NCI-H187 treated with DMSO at 0.1 percent for 48 hours (cell line): ENCODE measurements at places on chromosomes 11 and 22.

DNA sequence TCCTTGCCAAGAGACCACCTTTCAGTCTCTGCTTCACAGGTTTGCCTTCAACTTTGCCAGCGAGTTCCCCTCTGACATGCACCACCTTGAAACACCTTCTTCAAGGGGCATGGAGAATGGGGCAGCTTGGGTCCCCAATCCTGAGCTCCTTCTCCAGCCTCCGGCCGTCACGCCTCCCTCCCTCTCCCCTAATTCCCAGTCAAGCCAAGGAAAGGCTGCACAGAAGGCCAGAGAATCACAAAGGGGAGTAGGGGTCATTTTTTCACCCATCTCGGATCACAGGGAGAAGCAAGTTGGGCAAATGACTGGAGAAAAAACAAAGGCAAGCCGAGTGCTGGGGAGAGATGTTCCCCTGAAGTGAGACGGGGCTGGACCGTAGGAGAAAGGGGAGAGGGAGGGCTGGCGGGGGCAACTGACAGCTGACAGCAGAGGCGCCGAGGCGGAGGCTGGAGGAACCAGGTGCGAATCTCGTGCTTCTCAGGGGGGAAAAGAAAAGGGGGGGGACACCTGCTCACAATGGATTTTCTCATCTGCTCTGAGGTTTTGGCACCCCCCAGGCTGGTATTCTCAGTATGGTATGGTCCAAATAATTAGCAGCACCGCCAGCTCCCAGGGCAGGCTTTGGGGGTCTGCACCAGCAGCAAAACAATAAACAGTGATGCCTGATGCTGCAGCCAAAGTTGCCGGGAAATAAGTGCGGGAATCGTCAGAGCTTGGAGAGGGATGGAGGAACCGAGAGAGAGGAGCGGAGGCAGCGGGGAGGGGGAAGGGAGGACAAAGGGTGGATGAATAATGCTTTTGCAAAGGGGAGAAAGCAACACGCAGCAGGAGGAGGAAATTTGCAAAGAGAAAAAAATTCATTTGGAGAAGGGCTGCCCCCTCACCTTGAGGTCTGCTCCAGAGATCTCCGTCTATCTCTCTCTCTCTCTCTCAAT lies 644 bp downstream of the YPEL4 start:
- DNase-seq = no peak

GRCh38 chr11:68872216-68873003 lies 30.7 kb upstream of the CPT1A start:
- no peak for DNase-seq

GRCh38 chr11:96254087-96254486 lies 88.9 kb downstream of the MAML2 start:
- no peak for DNase-seq

DNA sequence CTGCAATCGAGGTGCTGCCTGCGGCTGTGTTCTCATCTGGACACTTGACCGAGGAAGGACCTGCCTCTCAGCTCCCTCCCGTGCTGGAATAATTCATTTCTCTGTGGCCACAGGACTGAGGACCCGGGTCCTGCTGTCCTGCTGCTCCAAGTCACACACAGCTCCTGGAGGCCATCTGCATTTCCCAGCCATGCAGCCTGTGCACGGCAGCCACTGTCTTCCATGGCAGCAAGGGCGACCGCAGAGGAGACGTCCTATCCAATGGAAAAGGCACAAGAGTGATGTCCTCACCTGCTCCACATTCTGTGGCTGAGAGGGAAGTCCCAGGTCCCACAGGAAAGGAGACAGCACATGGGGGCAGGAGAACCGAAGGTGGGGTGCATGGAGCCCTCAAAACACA lies 495.8 kb downstream of the BRD1 start:
- no peak for DNase-seq

DNA sequence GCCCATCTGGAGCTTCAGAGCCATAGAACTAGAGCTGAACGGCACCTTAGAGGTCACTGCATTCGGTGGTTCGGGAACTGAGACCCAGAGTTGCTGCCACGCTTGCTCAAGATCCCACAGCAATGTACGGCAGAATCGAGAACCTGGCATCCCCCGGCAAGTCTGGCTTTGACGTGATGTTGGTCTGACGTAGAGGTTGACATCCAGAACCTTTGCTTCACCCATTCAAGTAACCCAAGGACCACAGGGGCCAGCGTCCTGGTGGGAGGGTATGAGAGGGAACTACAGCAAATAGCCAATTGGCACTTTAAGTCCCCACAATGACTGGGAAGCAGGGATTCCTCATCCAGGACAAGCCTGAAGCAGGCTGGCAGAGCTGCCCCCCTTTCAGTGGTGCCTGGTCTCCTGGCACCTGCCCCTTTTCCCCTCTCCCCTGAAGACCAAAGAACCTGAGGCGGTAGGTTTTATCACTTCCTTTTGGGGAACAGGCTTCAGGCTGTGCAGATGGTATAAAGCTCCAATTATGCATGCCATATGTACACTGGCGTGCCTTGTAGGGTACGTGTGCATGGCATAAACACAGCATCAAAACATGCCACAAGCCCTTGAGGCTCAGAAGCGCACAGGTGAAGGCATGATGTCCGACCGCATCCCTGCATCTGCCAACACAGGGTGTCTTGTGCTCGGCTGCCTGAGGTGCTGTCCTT lies 15.3 kb upstream of the TEF start:
- no peak for DNase-seq

- no peak for DNase-seq
Observed at GRCh38 chr11:57801183-57801485, 39.5 kb downstream of the CTNND1 start.

GRCh38 chr22:19174106-19175025 lies 4.2 kb downstream of the SLC25A1 start:
- no peak for DNase-seq

DNA sequence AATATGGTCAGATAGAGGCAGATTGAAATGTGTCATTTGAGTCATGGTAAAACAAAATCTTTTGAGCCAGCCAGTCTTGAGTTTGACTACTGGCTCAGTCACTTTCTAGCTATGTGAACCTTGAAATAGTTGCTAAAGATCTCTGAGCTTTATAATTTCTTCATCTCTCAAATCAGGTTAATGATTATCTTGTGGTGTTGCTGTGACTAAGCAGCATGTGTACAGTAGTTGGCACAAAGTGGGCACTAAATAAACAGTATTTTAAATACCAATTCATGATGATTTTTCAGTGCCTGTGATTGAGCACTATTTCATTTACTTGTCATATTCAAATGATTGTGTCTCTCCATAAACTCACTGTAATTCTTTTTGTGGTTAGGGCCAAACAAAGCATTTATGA lies 70.8 kb downstream of the RAB38 start:
- DNase-seq = no peak

GRCh38 chr22:20254975-20255946 lies 12.9 kb downstream of the RTN4R start:
- DNase-seq = no peak

DNA sequence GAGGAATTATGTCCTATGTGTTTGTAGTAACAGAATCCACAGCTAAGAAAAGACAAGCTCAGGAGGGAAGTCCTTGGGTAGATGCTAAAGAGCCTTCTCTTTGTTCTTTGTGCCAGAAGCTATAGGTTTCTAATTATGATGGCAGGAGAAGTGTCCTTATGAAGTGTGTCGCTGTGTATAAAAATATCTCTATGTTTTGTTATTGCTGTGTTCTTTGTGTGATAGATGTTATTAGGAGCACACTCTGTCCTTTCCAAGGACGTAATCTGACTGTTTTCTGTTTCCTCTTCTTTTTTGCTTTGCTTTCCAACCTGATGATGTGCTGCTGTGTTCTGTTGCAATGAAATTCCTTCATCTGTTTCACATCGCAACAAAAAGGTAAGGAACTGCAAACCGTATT lies 171.9 kb downstream of the NCAM1 start:
- no peak for DNase-seq

GRCh38 chr11:65791719-65792213 lies 4.9 kb downstream of the OVOL1 start:
- no peak for DNase-seq

DNA sequence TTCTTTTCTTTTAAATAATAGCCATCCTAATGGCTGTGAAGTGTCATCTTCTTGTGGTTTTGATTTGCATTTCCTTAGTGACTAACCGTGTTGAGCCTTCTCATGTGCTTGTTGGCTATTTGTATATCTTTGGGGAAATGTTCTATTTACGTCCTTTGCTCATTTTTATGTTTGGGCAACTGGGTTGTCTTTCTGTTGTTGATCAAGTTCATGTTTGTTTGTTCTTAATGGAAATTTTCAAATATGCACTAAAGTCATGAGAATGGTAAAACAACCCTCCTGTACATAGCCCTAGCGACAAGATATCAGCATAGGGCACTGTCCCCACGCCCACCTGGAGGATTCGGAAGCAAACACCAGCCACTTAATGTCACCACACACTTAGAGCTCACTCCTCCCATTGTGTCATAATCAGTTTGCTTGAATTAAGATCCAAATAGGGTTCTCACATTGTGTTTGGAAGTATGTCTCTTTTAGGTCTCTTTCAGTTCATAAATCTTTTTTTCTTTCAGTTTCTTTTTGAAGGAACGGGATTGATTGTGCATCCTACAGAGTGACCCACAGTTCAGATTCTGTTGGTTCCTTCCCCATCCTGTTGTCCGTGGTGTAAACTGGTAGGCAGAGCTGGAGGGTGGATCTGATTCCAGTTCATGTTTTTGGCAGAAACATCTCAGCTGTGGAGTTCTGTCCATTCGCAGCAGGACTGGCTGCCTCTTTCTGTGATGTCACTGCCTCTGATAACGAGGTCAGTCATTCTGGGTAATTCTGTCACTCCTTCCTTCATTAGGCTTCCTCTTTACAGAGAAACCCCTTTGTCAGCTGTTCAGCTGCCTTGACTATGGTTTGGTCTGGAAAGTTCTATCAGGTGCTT lies 26.4 kb upstream of the ADORA2A start:
- DNase-seq = no peak

- no peak for DNase-seq
Observed at GRCh38 chr11:26950260-26950719, 43.6 kb upstream of the FIBIN start.

DNA sequence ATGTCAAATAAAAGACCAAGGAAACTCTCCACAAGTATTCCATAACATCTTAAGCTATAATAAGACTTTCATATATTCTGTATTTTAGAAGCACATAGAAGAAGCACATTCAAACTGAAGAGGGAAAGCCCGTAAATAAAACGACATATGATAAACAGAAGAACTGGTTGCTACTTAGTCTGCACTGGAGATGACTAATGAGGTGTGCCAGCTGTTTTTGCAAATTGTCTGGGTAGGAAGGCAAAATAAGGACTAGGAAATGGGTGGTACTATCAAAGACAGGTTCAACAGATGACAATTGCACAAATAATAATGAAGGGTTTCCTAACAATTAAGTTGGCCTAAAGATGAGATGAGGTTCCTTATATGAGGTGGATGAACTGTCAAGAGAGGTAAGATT lies 593.2 kb upstream of the CCDC179 start:
- no peak for DNase-seq

GRCh38 chr22:37381489-37381888 lies 45.8 kb downstream of the ELFN2 start:
- DNase-seq = no peak

- DNase-seq = no peak
Observed at GRCh38 chr22:37023743-37024338, 4.3 kb downstream of the MPST start.

- no peak for DNase-seq
Observed at GRCh38 chr22:29747832-29748231, 19.0 kb downstream of the ZMAT5 start.

DNA sequence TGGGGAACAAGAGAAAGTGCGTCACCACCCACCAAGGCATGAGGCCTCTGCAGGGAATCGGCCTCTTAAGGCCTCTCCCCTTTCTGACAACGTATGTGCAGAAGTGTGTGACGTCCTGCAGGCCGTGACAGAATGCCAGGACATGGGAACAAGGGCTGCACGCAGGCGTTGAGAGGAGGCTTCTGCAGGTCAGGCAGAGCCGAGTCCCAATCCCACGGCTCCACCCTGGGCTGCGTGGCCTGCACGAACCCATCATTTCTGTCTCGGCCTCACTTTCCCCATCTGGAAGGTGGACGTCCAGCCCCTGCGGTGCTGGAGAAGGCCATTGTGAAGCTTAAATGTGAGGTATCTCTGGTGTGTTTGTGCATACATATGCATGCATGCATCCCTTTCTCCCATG lies 61.8 kb downstream of the SHANK2 start:
- DNase-seq = no peak

GRCh38 chr11:73995247-73995646 lies 12.6 kb upstream of the UCP2 start:
- no peak for DNase-seq
